Panc1 (cell line): ENCODE measurements at places on chromosomes 16 and 17.

DNA sequence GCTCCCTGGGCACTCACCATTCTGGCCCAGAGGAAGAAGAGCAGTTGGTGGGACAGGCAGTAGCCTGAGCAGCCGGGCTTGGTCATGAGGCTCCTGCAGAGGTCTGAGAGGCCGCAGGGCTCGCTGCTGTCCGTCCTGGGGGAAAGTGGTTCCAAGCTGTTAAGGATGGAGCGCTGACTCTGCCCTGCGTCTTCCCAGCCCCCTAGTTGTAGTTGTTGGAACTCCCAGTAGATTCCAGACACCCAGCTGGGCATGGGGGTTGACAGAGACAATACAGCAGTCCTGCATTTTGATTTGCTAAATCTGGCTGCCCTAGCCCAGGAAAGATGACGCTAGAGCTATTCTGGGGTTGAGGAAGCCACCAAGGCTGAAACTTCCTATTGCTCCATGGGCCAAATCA lies 7.3 kb downstream of the C16orf89 start:
- DNase-seq = no peak

GRCh38 chr16:89623511-89624261 lies 10.2 kb downstream of the DPEP1 start:
- no peak for DNase-seq

GRCh38 chr17:64323774-64324173 lies 60.7 kb upstream of the TEX2 start:
- no peak for DNase-seq

DNA sequence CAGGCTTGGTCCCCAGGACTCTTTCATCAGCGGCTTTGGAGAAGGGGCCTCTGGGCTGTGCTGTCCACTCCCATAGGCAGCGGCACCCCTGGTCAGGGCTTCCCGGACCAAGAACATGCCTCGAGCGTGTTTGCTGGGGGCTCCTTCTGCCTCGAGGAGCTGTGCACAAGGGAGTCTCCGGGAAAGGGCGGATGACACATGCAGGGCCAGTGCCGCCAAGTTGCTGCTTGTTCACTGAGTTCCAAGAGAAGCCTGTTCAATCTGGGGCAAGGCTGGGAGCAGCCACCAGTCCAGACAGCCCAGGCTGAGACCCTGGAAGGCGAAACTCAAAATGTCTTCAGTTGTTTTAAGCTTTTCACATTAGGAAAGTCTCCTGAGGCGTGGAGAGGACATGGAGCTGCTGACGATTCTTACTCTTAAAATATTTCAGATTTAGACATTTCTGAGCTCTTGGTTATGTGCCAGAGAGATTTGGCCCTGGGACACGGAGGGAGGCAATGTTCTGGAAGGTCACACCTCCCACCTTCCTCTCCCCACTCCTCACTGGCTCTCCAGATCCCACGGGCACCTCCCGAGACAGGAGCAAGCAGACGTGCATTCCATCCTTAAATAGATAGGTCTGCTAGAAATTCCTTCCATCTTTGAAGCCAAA lies 84.5 kb upstream of the ZNF469 start:
- DNase-seq = no peak

- DNase-seq = no peak
Observed at GRCh38 chr17:51601622-51602261, 341.4 kb downstream of the UTP18 start.

- DNase-seq = no peak
Observed at GRCh38 chr16:2484898-2485508, 10.1 kb downstream of the TBC1D24 start.
